ENCODE measurements at places on chromosomes 7 and 10. TPM values are rescaled to one million over a fixed set of nuclear protein-coding genes. Genes with fewer than 3 reads are reported as not detected.

The CYP2W1 gene
- not detected for total RNA-seq

GRCh38 chr10:56383806-56384205, 22.7 kb upstream of the ZWINT start:
- no peak for DNase-seq

GRCh38 chr10:127313996-127314700, 117.8 kb upstream of the INSYN2A start:
- no peak for DNase-seq

DNA sequence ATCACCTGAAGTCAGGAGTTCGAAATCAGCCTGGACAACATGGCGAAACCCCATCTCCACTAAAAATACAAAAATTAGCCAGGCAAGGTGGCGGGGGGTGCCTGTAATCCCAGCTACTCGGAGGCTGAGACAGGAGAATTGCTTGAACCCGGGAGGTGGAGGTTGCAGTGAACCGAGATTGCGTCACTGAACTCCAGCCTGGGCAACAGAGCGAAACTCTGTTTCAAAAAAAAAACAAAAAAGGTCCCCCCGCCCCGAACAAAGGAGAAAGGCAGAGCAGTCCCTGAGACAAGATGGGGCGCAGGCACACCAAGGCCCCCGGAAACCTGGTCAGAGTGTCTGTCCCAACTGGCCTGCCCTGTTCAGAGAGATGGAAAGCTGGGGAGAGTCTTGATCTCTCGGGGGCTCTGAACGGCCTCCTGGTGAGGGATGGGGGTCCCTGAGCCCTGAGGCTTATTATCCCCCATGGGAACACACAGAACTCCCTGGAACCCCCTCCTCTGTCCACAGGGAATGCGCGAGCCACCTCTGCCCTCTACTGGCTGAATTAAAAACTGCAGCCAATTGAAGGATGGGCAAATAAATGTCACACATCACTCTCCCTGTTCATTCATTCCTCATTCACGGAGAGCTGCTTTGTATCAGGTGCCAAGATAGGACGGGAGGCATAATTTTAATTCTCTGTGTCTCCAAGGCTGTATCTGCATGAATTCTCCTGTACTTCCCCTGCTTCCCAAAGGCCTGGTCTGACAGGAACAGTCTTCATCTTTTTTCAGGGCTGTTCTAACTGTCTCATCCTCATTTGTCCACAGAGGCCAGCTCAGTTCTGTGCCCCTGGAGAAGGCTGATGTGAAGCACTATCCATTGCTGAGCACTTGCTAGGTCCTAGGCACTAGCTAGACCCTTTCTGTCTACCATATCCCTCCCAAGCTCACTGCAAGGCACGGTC, 28.9 kb downstream of the MAT1A start:
- peak; percentile 64 for DNase-seq

GRCh38 chr10:65622608-65623007, 1303.2 kb upstream of the LRRTM3 start:
- DNase-seq = no peak

- no peak for DNase-seq
Measured at GRCh38 chr10:61877887-61878739, 23.4 kb upstream of the ARID5B start.

DNA sequence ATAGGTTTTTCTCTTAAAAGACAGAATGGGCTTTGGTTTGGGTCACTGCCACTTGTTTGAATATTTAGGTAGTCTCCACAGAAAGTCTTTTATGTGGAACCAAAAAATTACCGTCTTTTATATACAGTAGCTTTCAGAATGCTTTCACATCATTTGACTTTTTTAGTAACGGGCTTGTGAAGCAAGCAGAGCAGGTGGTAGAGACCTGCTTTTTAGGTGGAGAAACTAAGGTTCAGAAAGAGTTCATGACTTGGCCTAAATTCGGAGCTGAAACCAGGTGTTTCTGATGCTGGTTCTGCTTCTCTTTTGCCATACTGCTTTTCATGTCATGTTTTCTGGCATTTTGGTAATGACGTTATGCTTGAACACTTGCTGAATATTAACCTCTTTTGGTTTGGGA, 36.3 kb downstream of the GARS1 start:
- DNase-seq = no peak

GRCh38 chr10:5396556-5397300, 7.9 kb downstream of the TUBAL3 start:
- DNase-seq = no peak

DNA sequence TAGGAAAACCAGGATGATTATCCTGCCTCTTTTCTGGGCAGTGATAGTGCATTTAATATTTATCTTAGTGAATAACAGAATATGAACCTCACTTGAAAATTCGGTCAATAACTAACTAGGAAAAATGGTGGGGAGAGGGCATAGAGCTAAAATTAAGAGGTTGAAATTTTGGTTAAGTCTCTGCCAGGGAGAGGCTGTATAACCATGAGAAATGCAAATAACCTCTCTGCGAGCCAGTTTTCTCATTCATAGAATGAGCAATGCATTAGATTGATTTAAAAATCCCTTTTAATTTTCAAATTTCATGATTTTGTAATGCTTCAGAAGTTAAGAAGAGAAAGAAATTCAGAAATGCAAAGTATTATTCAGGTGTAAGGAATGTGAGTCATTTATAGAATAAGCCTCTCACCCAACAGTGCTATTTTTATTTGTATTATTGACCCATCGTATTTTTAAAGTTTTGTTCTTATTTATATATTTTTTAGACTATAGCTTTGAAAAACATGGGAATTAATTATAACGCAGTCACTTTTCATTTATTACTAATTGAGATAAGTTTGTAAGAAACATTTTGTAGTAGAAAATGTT, 104.7 kb downstream of the PHF14 start:
- DNase-seq = no peak

DNA sequence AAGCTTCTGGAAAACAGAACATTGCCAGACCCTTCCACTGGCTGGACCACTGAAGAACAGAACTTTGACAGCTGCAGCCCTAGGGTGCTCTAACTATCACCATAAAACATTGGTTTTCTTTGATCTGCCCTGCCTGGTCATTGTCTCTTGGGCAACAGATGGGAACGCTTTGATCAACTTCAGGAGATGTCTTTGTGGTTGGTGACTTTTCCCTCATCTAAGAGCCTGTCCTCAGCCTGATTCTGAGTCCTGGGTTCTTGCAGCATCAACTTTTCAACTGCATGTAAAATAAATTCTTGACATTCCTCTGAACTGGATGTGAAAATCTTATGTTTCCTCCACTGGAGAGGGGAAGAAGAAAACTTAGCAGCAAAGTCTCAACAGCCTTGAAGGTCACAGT, 53.1 kb upstream of the ZNRF2 start:
- DNase-seq = no peak

GRCh38 chr10:124008681-124009080, 84.7 kb downstream of the CHST15 start:
- DNase-seq = no peak

All from H9 (cell line).